ENCODE measurements at places on chromosomes 12 and 14.
A peak's percentile ranks its signal among the peaks of the same experiment; 100 is the strongest.

DNA sequence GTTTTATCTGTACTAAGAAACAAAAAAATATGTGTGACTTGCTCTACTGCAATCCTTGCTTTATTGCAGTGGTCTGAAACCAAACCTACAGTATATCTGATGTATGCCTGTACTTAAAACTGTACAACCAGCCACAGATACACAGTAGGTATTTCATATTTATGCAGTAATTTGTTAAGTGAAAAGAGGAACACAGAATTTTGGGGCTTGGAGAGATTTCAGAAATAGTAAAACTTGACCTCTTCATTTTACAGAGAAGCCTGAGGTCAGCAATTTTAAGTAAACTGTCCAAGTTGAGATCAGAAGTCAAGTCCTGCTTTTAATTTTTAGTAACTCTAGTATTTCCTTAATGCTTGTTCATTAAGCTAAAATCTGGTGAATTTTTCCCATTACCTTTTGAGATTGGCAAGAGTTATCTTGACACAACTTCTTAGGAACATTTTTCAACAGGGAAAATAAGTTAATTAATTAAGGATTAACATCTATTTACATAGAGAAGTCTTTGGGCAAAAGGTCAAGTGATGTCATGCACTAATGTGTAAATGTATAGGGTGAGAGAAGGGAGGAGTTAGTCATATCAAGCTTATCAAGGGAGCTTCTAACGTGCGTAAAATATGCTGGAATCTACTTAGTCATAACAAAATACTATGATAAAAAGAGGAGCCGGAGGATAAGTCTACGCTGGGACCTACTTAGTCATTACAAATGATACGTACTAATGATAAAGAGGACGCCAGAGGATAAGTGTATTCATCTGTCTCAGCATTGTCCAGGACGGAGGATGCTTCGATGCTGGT, 66.0 kb upstream of the GTF2A1 start:
- DNase-seq = no peak

DNA sequence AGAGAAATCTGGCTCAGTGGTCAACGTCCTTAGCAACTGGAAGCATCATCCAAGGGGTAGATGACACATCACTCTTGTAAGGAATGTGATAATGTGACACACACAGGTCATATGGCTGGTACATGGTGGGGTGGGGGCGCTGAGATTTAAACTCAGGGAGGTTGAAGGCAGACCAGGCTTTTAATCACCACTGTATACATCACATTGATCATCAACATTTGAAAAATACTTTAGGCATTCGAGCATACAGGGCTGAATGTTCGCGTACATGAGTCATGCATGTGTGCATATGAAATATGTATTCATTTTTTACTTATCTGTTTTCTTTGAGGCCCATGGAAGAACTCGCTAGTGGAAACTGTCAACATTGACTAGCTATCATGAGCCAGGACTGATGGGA, 976.4 kb downstream of the VRK1 start:
- no peak for DNase-seq

DNA sequence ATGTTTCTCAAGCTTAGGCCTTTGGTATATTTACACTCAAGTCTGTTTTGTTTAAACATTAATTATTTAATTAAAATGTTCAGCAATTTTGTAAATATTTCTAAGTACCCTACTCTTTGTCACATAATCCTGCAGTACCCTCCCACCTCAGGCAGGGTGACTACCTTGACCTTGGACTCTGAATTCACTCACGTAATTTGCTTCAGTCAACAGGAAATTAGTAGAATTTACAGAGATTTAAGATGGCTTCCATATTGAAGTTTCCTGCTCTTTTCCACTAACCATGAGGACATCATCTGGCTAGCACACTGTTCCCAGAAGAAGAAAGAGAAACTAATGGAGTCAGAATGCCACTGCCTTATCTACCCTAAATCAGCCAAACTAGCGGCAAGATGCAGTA, 967 bp upstream of the TAS2R19 start:
- DNase-seq = no peak

DNA sequence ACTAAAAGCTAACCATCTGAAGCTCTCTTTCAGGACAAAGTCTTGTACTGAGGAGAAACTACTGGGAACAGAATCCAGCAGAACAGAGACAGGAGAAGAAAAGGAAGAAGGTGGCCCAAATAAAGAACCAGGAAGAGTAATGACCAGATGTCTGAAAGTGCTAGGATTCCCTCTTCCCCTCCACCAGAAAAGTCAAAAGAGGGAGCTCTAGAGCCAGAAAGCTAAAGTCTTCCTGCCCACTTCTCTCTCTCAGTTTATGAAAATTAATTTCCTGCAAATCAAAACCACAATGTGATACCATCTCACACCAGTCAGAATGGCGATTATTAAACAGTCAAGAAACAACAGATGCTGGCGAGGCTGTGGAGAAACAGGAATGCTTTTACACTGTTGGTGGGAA, 47.2 kb downstream of the SPPL3 start:
- no peak for DNase-seq

GRCh38 chr12:94191023-94191422, 42.6 kb downstream of the PLXNC1 start:
- no peak for DNase-seq

- no peak for DNase-seq
Observed at GRCh38 chr12:49220972-49221371, 32.1 kb upstream of the TUBA1A start.

DNA sequence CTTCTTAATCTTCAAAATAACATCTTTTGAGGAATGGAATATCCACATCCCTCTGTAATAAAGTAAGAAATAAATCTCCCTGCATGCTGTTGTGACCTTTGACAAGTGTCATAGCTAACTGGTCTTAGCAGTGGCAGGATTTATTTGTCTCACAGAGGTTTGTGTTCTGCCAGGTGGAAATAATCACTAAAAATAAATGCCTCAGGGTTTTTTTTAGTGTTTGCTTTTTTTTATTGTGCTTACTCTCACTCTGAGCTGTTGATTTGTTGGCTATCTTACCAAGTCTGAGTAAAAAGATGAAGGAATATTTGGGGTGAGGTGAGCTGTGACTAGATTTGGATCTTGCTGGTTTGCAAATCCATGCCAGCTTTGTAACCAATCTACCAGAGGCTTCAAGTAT, 285.4 kb downstream of the ALG10B start:
- no peak for DNase-seq

GRCh38 chr12:62763861-62764645, 170.9 kb downstream of the PPM1H start:
- DNase-seq = no peak

DNA sequence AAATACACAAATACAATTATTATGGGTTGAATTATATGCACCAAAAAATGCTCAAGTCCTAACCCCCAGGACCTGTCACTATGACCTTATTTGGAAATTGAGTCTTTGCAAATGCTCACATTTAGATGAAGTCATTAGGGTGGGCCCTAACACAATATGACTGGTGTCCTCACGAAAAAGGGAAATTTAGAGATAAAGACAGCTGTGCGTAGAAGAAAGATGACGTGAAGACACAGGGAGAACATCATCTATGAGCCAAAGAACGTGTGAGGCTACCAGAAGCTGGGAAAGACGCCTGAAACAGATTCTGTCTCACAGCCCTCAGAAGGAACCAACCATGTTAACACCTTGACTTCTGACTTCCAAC, 259.2 kb downstream of the EMP1 start:
- DNase-seq = no peak

- DNase-seq = no peak
Observed at GRCh38 chr14:22391908-22392565, 197.0 kb downstream of the DAD1 start.

- DNase-seq = no peak
Observed at GRCh38 chr12:56377310-56377988, 14.8 kb upstream of the APOF start.

DNA sequence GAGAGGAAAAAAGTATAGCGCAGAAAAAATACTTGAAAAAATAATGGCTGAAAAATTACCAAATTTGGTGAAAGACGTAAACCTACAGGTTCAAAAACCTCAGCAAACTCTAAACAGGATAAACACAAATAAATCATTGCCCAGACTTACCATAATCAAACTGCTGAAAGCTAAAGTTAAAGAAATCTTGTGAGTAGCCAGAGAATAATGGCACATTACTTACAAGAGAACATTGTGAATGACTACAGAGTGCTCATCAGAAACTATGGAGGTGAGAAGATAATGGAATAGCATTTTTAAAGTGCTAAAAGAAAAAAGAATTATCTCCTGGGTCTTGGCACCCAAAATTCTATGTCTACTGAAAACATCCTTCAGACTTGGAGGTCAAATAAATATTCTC, 36.0 kb downstream of the ATF1 start:
- DNase-seq = no peak

GRCh38 chr14:76900682-76901081, 74.5 kb downstream of the LRRC74A start:
- DNase-seq = no peak

DNA sequence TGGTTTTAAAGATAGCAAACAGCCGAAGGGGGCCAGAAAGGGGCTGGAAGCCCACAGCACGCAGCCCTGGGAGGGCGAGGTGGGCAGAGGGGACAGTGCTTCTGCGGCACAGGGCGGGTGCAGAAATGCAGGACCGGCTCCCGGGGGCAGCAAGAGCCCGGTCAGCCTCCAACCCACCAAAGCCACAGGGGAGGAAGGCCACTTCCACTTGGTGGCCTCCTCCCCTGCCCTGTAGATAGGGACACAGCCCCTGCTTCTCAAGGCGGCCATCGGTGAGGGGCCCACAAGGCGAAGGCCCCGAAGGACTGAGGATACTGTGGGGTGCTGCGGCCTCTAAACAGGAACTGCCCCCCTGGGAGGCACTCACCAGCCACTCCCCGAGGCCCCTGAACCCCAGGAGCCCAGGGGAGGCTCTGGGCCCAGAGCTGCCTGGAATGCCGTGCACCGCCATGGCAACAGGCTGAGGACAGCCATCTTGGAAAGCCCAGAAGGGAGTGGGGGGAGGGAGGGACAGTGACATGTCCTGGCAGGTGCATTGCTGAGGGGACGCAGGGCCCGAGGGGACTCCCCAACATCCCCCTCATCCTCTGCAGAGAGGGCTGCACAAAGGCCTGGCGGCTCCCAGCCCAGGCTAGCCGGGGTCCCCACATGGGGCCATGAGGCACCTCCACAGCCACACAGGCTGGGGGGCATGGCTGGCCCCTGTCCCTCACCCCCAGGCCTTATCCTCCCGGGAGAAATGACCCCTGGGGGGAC, 114.7 kb downstream of the NCOR2 start:
- no peak for DNase-seq

- no peak for DNase-seq
Observed at GRCh38 chr14:96274543-96274942, 18.5 kb downstream of the BDKRB1 start.

GRCh38 chr12:22264380-22264779, 70.1 kb downstream of the ST8SIA1 start:
- no peak for DNase-seq

- no peak for DNase-seq
Observed at GRCh38 chr14:77140359-77141213, 1.0 kb downstream of the ZDHHC22 start.

- DNase-seq = no peak
Observed at GRCh38 chr14:85538636-85539035, 8.7 kb downstream of the FLRT2 start.

GRCh38 chr12:114751712-114752111, 67.7 kb upstream of the TBX3 start:
- DNase-seq = no peak

GRCh38 chr14:61321385-61322010, at the start of gene PRKCH:
PRKCH (plus strand) TSS chr14:61321579; CDS start chr14:61322102, 523 bp downstream.
- DNase-seq = peak; percentile 76

GRCh38 chr14:94797887-94798286, 28.0 kb upstream of the GSC start:
- DNase-seq = no peak

- no peak for DNase-seq
Observed at GRCh38 chr14:58739674-58740073, 101.9 kb downstream of the DACT1 start.

DNA sequence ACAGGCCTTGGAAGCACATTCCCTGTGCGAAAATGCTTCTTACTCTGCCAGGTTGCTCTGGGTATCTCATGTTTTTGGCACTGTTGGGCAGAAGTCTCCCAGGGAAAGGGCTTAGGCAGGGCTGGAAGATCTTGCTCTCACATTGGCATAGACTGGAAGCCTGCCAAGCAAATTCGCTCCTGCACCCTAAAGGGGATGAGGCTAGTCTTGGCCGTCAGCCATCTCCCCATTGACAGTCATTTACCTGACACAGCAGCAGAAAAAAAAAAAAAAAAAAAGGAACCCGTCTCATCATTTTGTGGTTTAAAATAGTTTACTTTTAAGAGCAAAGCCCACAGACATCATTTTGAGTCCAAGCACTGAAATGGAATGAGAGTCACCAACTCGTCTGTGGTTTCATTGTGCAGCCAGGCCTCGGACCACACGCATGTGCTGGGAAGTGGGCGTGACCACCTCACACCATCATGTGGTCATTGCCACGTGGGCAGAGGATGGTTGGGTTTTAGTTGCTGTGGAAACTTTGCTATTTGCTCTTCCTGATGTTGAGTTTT, 84.8 kb downstream of the NRXN3 start:
- peak; percentile 35 for DNase-seq

- no peak for DNase-seq
Observed at GRCh38 chr12:96478011-96478410, 11.4 kb upstream of the CFAP54 start.

- DNase-seq = peak; percentile 62
Observed at GRCh38 chr12:51886021-51886710, 1.7 kb upstream of the ANKRD33 start.

GRCh38 chr12:66533767-66534166, 145.1 kb downstream of the GRIP1 start:
- no peak for DNase-seq

DNA sequence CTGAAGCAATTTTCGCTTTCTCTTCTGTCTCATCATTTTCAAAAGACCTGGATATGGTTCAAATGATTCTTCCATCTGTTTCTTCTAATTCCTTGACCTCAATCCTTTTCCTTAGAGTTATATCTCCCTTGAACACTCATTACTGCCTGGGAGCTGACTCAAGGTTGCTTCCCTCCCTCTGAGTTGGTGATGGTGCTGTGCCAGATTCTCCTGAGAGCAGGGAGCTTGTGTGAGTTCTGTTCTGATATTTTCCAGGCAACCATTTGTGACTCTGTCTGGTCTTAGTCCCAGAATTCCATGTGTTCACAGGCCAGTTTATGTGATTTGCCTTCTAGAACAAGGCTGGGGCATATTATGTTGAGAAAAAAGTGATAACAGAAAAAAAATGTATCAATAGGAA, 505.1 kb upstream of the SYT1 start:
- no peak for DNase-seq

All from Jurkat, Clone E6-1 (cell line).